Endothelial cell (in vitro differentiated cells): ENCODE measurements at places on chromosomes 2 and 18. TPM values are rescaled to one million over a fixed set of nuclear protein-coding genes. Genes with fewer than 3 reads are reported as not detected.

- no peak for DNase-seq
- H3K4me3 ChIP-seq = no peak overlapping the region
- peaks cover 12% of the 10 kb centered on the region for H3K4me1 ChIP-seq
Measured at GRCh38 chr2:39995005-39995737, 216.1 kb upstream of the THUMPD2 start.

DNA sequence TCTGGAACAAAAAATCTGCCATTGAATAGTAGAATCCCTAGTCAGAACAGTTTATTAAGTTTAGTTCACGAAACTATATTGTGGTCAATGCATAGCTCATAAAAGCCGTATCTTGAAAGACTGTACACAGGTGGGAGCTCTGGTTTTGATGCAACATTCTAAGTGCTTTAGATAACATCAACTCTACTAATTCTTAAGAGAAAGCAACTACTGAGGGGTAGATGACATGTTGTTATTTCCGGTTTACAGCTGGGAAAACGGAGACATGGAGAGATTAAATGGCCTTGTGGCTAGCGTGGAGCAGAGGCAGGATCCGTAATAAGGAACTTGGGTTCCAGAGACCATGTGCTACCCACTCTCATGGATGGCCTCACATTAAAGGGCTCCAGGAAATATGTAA lies 4.2 kb upstream of the ITGA6 start:
- H3K4me1 ChIP-seq = no peaks in the 10 kb centered on the region
- no peaks in the 10 kb centered on the region for H3K36me3 ChIP-seq
- no peak for DNase-seq
- H3K27me3 ChIP-seq = peaks cover 3% of the 10 kb centered on the region
- H3K4me3 ChIP-seq = no peak overlapping the region

- no peaks in the 10 kb centered on the region for H3K36me3 ChIP-seq
- no peak for DNase-seq
- H3K27me3 ChIP-seq = peaks cover 4% of the 10 kb centered on the region
- no peaks in the 10 kb centered on the region for H3K4me1 ChIP-seq
- H3K27ac ChIP-seq = no peak overlapping the region
Measured at GRCh38 chr2:59956981-59957380, 596.5 kb downstream of the BCL11A start.

Gene UGT1A5
- not detected for total RNA-seq

Gene HOXD1
- 3.8 TPM for total RNA-seq
